ENCODE measurements at places on chromosomes 12 and 14.

- DNase-seq, result no peak
Measured at GRCh38 chr12:67681941-67682620, 33.5 kb downstream of the DYRK2 start.

- DNase-seq, result no peak
Measured at GRCh38 chr12:111993292-111994150, 19.4 kb downstream of the TMEM116 start.

DNA sequence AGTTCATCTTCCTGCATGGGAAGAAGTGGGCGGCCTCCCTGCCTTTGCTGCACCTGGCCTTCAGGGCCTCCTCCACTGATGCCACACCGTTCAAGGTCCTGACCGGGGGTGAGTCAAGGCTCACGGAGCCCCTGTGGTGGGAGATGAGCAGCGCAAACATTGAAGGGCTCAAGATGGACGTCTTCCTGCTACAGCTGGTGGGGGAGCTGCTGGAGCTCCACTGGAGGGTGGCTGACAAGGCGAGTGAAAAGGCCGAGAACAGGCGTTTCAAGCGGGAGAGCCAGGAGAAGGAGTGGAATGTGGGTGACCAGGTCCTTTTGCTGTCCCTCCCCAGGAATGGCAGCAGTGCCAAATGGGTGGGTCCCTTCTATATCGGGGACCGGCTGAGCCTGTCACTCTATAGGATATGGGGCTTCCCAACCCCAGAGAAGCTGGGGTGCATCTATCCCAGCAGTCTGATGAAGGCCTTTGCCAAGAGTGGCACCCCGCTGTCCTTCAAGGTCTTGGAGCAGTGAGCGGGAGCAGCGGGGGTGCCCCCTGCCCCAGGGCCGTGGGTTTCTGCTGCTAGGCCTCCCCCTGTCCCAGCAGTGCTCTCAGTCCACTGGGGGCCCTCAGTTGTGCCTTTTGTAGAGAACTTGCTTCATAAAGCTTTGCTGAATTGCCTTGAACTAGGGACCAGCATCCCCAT, 12.4 kb downstream of the CBLN3 start:
- DNase-seq, result no peak

- no peak for DNase-seq
Measured at GRCh38 chr12:130948751-130949150, 5.0 kb upstream of the ADGRD1 start.

GRCh38 chr12:66380769-66381535, 78.7 kb downstream of the HELB start:
- DNase-seq, result no peak

Data from D721Med (cell line).